ENCODE measurements at places on chromosomes 16 and 17. TPM values are rescaled to one million over a fixed set of nuclear protein-coding genes. Genes with fewer than 3 reads are reported as not detected.

GRCh38 chr17:76697702-76698465 lies 12.9 kb downstream of the MXRA7 start:
- peak overlapping the region; percentile 65 for H3K27ac ChIP-seq
- no peaks in the 10 kb centered on the region for H3K27me3 ChIP-seq
- peaks cover 48% of the 10 kb centered on the region for H3K4me1 ChIP-seq
- no peaks in the 10 kb centered on the region for H3K36me3 ChIP-seq
- DNase-seq: peak; percentile 73

GRCh38 chr17:61645920-61646319 lies 54.9 kb upstream of the NACA2 start:
- no peaks in the 10 kb centered on the region for H3K27me3 ChIP-seq
- no peak overlapping the region for H3K27ac ChIP-seq
- peaks cover 10% of the 10 kb centered on the region for H3K4me1 ChIP-seq

- H3K4me1 ChIP-seq: peaks cover 25% of the 10 kb centered on the region
- no peaks in the 10 kb centered on the region for H3K27me3 ChIP-seq
- peak overlapping the region; percentile 42 for H3K4me3 ChIP-seq
- no peaks in the 10 kb centered on the region for H3K36me3 ChIP-seq
- H3K27ac ChIP-seq: peak overlapping the region; percentile 19
Measured at GRCh38 chr17:2050300-2051060, 4.4 kb upstream of the HIC1 start.

- no peak overlapping the region for H3K4me3 ChIP-seq
- H3K27me3 ChIP-seq: no peaks in the 10 kb centered on the region
- DNase-seq: no peak
- H3K36me3 ChIP-seq: peaks cover 20% of the 10 kb centered on the region
- no peak overlapping the region for H3K27ac ChIP-seq
Measured at GRCh38 chr17:82613283-82614094, 34.8 kb downstream of the WDR45B start.

Gene KRT16
- 1.3 TPM for total RNA-seq

Gene COG8
- total RNA-seq: 36.7 TPM

Gene KLHL10
- total RNA-seq: not detected

Gene SLC35G6
- total RNA-seq: not detected

Gene HIC1
- total RNA-seq: 14.5 TPM

Gene STAC2
- total RNA-seq: not detected

Gene LPO
- total RNA-seq: not detected

Gene ABCC3
- 0.41 TPM for total RNA-seq
